H1 (cell line): ENCODE measurements at places on chromosomes 16 and 17. TPM values are rescaled to one million over a fixed set of nuclear protein-coding genes. Genes with fewer than 3 reads are reported as not detected.

GRCh38 chr16:70254180-70254964, 2.6 kb upstream of the EXOSC6 start:
- peaks cover 71% of the 10 kb centered on the region for H3K36me3 ChIP-seq
- no peak for DNase-seq
- H3K27me3 ChIP-seq = no peaks in the 10 kb centered on the region

DNA sequence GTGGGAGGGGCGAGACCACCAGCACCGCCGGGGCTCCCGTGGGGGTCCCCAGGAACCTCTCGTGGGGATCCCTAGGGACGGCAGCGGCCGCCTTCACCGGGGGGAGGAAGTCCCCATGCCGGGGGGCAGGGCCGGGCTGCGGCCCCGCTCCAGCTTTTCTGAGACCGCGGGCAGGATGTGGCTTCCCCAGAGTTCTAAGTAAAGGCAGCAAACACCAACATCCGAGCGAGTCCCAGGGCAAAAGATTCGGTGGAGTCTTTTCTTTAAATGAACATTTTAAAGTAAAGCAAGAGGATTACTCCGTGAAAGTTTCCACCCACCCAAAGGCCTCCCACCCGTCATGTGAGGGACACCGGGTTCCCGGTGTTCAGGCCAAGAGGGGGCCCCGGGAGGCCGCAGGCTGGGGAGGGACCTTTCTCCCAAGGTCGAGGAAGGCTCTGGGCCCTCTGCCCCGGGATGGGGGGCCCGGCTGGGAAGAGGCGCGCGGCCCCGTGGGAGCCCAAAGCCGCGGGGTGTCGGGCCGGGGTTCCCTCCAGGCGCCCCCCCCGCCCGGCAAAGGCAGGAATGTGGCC, 137.2 kb upstream of the RPH3AL start:
- H3K36me3 ChIP-seq = no peaks in the 10 kb centered on the region
- H3K4me1 ChIP-seq = peaks cover 16% of the 10 kb centered on the region
- no peak overlapping the region for H3K27ac ChIP-seq
- H3K27me3 ChIP-seq = peaks cover 10% of the 10 kb centered on the region; the same call in 1 of the 2 replicates

- no peak for DNase-seq
- H3K27ac ChIP-seq = no peak overlapping the region
- H3K36me3 ChIP-seq = no peaks in the 10 kb centered on the region
- H3K27me3 ChIP-seq = no peaks in the 10 kb centered on the region
- no peaks in the 10 kb centered on the region for H3K4me1 ChIP-seq
These were observed 129.1 kb downstream of the AIPL1 start for GRCh38 chr17:6305613-6306360.

- no peak overlapping the region for H3K4me3 ChIP-seq
- H3K27ac ChIP-seq = no peak overlapping the region
- no peaks in the 10 kb centered on the region for H3K36me3 ChIP-seq
- no peak for DNase-seq
- H3K4me1 ChIP-seq = 0 out of 2 replicates have a peak, but pooled peaks cover 3% of the 10 kb centered on the region
- H3K27me3 ChIP-seq = no peaks in the 10 kb centered on the region
These were observed 18.1 kb downstream of the KCNJ2 start for GRCh38 chr17:70187383-70187782.

WFDC1 gene
- total RNA-seq = 1.1 and 1.6 TPM in 2 replicates
